CD14-positive monocyte (primary cell): ENCODE measurements at places on chromosomes 11 and 22.

GRCh38 chr11:27720277-27720830 is 20.1 kb upstream of the BDNF start:
- DNase-seq = no peak

DNA sequence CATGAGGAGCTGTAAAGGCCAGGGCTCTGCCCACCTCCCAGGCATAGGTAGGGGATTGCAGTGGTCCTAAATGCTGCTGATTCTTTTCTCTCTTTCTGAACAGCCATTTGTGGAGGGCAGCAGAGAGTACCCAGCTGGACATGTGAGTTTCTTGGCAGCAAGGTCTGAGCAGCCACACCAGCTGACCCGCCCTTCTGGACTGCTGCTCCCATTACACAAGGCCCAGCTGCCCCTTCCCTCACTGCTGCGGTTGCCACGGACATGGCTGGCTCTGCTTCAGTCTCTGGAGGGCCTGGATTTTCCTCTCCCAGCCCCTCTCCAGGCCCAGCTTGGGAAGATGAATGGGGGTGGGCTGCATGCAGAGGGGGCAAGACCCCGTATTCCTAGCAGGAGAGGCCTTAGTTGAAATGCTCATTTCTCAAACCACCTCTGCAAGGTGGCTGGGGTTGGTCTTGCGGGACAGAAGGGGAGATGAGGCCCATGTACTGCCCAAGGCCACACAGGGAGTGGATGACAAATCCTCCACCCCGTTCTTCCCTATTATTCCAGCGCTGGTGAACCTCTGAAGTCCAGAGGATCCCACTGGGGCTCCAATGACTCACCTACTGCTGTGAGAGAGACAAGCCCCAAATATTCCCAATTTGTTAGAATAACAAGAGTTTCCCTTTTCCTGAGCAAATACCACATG is 4.6 kb downstream of the LGALS12 start:
- no peak for DNase-seq

DNA sequence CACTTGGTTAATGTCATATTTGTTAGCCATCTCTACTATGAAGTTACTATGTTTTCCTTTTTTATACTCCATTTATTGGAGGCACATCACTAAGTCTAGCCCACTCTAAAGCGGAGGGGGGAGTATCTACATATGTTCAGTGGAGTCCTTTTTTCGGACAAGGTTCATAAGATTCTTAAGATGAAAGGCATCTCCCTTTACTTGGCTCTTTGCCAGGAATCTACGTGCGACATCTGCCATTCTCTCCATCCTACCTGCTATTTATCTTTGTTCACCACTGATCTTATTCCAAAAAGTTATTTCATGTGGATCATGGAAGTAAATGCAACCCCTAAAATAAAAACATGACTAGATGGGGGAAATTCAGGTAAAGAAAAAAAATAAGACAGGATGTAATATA is 77.4 kb upstream of the YWHAH start:
- no peak for DNase-seq

DNA sequence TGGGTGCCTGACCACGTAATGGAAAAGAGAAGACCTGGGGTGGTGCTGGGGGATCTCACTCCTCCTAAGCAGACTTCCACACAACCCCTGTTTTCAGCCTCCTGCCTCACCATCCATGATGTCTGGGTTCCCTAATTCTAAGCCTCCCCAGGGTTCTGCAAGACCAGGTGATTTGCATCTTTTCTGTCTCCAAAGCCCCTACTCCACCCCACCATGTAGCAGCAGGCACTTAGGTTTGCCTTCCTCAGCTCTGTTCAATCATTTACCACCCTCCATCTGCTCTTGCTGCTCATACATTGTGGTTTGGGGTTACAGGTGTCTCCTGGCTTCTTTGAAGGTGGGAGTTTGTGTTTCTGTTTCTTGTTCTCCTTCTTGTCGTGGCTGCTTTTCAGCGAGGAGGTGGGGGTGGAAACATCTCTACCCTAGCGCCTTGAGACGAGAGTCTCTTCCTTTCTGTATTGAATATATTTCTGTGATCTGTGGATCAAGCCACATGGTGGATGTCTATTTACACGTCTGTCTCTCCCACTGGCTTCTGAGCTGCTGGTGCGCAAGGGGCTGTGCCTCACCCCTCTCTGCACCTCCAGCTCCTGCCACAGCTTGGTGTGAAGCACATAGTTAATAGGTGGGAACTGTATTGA is 6.6 kb upstream of the SSTR3 start:
- no peak for DNase-seq

DNA sequence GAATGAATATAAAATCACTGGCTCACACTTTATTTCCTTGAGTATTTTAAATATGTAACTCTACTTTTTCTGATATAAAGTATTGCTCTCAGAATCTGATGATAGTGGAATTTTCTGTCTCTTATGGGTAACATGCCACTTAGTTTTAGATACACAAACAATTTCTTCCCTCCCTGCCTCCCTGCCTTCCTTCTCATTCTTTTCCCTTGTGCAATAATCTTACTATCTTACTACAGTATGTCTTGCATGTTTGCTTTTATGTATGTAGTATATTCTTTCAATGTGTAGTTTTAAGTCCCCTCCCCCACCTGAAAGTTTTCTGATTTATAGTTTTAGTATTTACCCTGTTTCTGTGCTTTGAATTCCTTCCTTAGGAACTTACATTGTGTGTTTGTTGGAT is 48.4 kb downstream of the INSC start:
- DNase-seq = no peak

DNA sequence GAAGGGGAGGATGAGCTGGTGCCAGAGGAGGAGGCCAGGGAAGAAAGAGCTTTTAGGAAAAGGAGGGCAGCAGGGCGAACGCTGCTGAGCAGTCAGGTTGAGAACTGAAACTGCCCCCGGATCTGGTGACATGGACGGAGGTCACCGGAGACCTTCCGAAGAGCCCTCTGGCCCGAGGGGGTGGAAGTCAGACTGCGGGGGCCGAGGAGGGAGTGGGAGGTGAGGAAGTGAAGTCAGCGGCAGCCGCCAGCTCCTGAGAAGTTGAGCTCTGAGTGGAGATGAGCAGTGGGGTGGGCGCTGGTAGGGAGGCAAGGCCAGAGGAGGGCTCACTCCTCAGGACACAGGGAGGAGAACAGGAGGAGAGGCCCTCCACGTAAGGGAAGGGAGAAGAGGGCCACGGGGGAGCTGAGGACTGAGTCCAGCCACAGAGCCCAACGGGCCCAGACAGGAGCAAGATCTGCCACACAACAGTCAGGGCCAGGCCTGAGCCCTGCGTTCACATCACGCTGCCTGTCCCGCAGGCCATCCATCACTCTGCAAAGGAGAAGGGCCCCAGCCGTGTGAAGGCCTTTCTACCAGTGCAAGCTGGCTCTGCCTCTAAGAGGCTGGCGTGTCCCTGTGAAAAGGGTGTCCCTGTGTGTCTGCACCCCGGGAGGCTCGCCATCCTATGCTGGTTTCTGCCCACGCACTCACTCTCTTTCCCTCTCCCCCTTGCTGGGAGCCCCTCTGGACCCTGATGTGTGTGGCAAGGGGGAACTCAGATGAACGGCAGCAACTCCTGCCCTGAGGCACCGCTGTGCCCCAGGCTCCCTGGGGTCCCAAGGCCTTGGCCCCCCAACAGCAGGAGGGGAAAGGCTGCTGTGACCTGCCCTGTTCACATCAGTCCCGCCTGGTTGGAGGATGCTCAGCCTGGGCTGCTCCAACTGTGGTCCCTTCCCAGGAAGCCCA is 19.0 kb upstream of the LRRC32 start:
- no peak for DNase-seq

DNA sequence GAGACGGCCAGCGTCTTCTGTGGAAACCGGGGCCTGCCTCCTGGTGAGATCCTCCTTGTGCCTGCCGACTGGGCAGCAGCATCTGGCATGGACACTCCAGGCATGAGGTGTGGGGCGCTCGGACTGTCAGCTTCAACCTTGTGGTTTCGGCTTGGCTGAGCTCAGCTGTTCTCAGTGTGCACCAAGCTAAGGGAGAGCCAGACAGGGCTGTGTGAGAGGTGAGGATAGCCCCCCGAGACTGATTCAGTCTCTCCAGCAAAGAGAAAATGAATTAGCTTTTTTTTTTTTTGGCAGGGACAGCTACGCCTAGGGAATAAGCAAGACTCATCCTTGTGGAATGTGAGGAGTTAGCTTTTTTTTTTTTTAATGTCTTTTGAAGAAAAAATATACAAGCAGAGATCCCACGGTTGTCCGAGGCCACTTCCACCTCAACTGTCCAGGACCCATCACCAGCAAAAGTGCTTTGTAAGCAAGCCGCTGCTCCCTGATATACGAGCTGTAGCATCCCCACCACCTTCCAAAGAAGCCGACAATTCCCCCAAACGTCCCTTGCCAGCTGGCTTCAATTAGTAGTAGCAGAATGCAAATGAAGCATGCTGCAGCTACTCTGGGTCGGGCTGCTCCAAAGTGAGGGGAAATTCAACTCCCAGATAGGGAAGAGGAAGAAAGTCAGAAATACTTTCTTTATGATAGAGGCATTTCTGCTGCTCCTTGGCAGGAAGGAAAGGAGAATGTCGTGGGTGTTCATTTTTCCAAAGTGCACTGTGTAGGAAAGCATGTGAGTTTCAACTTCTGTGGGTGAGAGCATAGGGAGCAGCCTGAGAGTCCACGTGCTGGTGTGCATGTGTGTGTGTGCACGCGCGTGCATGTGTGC is 9.7 kb upstream of the THY1 start:
- no peak for DNase-seq

DNA sequence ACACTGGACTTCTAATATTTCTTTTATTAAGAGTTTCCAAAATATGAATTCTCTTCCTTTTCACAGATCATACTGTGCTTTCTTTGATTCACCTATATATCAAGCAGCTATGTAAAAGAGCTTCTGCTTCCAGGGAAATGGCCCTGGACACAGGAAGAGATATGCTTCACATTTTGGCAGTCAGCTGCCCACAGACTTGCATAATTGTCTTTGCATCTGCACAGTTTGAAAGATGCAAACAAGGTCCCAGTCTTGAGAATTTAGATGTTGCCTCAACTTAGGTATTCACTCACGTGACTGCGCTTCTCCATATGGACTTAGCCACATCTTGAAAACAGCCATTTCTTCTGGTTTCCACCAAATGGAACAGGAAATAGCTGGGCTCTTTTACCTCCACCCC is 92.3 kb upstream of the POU2AF2 start:
- DNase-seq = no peak

DNA sequence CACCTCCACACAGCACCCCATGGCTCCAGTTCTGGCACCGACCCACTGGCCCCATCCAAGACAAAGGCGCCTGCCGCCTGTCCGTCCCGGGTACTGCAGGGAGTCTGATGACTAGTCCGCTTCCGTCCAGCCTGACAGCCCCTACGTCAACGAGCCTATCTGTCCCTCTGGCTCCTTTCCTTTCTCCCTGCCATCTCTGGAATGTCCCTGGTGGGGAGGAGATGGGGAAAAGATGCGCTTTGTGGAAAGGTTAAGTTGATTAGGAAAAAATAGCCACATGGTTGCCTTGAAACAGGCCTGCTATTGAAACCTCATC is 10.4 kb downstream of the PDGFB start:
- peak; percentile 27 for DNase-seq

DNA sequence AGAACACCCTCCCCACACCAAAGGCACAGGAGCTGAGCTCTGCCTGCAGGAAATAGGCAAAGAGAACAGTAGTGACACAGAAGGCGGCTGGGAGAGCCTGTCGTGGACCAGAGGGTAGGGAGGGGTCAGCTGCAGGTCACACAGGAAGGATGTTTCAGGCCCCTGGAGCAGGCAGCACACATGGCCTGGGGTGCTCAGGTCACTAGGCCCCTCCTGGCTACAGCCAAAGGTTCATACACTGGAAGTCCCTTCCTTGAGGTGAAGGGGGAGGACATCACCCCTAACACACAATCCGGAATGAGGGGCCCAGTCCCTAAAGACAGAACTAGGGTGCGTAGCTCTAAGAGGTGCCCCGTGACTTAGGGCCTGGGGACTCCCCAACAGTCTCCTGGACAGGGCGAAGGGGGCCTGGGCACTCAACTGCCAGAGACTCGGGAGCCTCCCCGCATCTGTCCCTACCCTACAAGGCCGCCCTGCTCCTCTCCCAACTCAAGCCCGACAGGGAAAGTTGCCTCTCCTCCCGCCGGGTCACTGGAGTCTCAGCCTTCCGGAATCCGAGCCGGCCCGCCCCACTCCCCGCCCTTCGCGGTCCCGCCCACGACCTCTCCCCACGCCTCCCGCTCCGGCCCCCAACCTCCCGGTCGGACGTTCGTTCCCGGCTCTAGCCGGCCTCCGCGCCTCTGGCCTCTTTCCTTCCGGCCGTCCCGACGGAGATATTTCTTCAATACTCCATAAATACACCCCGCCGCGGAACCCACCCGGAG is at the start of gene CYB5R2:
Gene CYB5R2 (minus strand): TSS at position 541 of the 764 bp plus-strand sequence. CDS start 675 bp downstream, outside the sequence.
- DNase-seq = peak; percentile 14

DNA sequence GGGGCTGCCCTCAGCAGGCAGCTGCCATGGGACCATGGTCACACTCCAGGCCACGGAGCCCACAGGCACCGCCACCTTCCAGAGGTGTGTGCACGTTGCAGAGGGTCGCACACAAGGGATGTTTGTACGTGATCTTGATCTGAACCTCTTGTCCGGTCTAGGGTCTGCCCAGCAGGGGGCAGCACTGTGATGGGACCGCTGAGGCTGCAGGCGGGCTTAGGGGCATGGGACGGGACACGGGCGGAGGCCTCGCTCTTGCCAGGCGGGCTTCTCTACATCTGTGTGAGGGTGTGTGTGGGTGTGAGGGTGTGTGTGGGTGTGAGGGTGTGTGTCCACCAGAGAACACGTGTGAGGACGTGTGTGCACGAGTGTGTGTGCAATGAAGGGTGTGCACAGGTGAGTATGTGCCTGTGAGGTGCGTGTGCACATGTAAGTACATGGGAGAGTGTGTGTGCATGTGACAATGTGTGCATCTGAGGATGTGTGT is 52.4 kb downstream of the CACNA1I start:
- DNase-seq = peak; percentile 2

DNA sequence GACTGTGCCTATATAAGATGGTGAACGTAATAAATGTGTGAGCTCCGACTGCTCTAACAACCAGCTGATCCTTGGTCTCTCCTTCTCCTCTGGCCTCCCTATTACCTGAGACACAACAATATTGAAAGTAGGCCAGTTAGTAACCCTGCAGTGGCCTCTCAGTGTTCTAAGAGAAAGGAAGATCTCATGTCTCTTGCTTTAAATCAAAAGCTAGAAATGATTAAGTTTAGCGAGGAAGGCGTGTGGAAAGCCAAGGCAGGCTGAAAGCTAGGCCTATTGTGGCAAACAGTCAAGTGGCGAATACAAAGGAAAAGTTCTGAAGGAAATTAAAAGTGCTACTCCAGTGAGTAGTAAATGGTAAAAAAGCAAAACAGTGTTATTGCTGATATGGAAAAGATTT is 39.5 kb downstream of the HIPK3 start:
- no peak for DNase-seq

DNA sequence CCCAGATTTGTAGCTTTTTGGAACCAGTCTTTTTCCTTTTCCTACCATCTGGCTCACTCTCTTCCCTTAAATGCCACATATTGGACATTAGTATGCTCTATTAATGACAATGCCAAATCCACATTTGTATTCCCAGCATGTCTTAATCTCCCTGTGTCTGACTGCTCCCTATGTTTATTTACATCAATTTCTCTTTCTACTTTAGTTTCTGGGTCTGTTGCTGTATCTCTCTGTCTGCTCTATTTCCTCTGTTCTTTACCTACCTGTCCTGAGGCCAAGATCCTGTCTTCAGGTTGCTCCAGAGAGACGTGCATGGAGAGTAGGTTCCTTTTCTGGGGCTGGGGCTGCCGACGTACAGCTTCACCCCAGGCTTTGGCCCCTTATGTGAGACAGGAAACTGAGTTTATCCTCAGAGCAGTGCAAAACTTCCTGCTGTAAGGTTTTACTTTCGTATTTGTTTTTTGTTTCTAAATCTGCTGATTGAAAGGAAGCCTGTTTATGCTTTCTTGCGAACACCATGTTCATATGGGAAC is 25.6 kb downstream of the OR2AG2 start:
- peak; percentile 52 for DNase-seq

GRCh38 chr22:22229683-22230420 is 14.7 kb upstream of the VPREB1 start:
- no peak for DNase-seq

GRCh38 chr11:57097149-57097548 is 84.6 kb upstream of the LRRC55 start:
- DNase-seq = no peak
